Stimulated activated naive B cell treated with anti-CD40 and anti-IgM and Interleukin-4, amounts not matched to agents 10 μg/mL and 1 μg/mL and 100 μg/mL, for 72 hours (primary cell): ENCODE measurements at places on chromosomes 6 and 20.
A peak's percentile ranks its signal among the peaks of the same experiment; 100 is the strongest.

GRCh38 chr20:56391596-56392131 is 351 bp downstream of the AURKA start:
- DNase-seq, result no peak

DNA sequence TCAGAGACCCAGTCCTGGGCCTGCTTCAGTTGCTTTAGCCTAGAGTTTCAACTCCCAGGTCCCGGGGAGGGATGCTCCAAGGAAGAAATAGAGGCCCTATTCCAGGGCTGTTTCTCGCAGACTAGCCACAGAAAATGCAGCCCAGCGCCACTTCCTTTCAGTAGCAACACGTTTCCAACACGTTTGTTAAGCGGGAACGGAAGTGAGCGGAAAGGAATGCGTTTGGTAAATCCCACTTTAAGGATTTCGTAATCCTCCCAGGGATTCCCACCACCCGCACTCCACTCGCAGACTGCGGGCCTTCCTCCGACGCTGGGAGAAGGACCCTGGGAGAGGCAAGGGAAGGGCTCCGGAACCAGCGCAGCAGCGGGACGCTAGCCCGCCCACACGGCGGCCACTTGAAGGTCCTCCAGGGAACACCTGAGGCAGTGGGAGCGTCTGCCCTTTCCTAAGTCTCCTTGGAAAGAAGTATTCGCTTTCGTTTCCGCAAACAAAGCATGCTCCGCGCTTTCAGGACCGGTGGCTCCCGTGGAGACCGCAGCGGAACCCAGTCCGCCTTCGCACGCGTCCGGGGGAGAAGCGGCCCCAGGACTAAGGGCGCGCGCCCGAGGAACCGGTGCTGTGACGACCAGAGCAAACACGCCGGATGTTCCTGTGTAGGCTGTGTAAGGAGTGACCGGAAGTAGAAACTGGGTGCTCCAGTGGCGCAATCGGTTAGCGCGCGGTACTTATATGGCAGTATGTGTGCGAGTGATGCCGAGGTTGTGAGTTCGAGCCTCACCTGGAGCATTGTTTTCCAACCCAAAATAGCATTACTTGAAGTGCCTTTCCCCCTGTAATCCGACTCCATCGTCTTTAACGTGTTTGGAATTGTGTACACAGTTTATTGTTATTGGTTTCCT is 227.6 kb upstream of the PRSS16 start:
- peak; percentile 49 for DNase-seq

GRCh38 chr6:98047164-98047563 is 764.1 kb upstream of the MMS22L start:
- no peak for DNase-seq

- peak; percentile 13 for DNase-seq
Measured at GRCh38 chr6:118719351-118720124, 68.1 kb upstream of the CEP85L start.

- no peak for DNase-seq
Measured at GRCh38 chr6:149451376-149452036, 33.3 kb downstream of the ZC3H12D start.

DNA sequence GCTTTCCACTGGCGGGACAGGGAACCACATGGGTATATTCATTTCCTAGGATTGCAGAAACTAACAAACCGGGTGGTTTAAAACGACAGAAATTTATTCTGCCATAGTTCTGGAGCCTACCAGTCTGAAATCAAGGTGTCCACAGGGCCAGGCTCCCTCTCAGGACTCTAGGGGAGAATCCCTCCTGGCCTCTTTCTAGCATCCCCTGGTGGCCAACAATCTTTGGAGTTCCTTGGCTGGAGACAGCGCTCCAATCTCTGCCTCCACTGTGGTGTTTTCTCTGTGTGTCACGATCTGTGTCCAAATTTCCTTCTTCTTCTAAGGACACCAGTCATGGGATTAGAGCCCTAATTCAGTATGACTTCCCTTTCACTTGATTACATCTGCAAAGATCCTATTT is 95.0 kb downstream of the SCML4 start:
- no peak for DNase-seq

- DNase-seq, result no peak
Measured at GRCh38 chr20:16423311-16424212, 149.7 kb downstream of the KIF16B start.

DNA sequence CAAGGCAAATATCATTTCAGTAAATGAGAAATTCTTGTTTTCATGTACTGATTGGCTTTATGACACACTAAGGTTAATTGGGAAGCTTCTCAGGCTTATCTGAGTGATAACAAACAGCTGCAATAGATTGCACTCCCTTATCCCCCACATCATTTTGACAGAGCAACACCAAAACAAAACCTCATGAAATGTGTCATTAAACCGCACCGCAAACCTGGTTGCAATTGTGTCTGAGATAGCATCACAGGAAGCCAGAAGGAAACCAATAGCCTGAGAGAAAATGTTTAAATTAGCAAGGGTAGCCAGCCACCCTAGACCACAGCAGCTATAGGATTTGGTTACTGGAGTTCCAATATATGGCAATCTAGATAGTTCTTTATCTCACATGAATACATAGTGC is 31.6 kb upstream of the LAMA4 start:
- peak; percentile 3 for DNase-seq

- no peak for DNase-seq
Measured at GRCh38 chr6:3741477-3741871, 10.0 kb downstream of the PXDC1 start.

GRCh38 chr6:133606852-133607251 is 282.1 kb upstream of the TCF21 start:
- no peak for DNase-seq

GRCh38 chr20:39395478-39396291 is 433.5 kb downstream of the DHX35 start:
- no peak for DNase-seq

- no peak for DNase-seq
Measured at GRCh38 chr6:24996269-24996836, 60.6 kb upstream of the RIPOR2 start.

- no peak for DNase-seq
Measured at GRCh38 chr6:134589512-134589911, 271.6 kb upstream of the SGK1 start.

GRCh38 chr20:44394452-44394701 is 38.9 kb downstream of the HNF4A start:
- DNase-seq, result no peak

DNA sequence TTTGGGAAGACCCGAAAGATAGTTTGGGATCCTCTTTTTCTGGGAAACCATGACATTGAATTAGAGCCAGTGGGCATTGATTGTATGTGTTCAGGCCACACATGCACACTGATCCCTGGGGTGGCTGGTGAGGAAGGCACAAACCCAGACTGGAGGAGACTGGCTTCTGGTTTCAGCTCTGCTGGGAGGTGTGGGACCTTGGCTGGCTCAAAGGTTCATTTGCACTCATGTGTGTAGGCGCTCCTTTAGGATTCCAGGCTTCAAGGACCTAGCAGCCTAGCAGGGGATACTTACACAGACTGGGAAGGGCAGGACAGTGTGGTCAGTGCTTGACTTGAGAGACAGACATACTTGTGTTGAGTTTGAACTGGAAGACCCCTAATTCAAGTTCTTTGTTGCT is 7.2 kb downstream of the RIN2 start:
- no peak for DNase-seq
